ENCODE measurements at places on chromosomes 1 and 21. TPM values are rescaled to one million over a fixed set of nuclear protein-coding genes. Genes with fewer than 3 reads are reported as not detected.

The TAS1R1 gene
- not detected for total RNA-seq

The FCAMR gene
- total RNA-seq = not detected

The GREM2 gene
- total RNA-seq = not detected

The CXADR gene
- total RNA-seq = 28.8 TPM

The MCOLN2 gene
- 0.90 TPM for total RNA-seq

The LCE1A gene
- total RNA-seq = not detected

The LORICRIN gene
- total RNA-seq = not detected

The SLC9C2 gene
- total RNA-seq = not detected

The ZSCAN20 gene
- 4.7 TPM for total RNA-seq

The TMEM39B gene
- total RNA-seq = 5.0 TPM

The DAB1 gene
- 0.19 TPM for total RNA-seq

The GPR161 gene
- 3.2 TPM for total RNA-seq

The CA6 gene
- not detected for total RNA-seq

The LMNA gene
- 273 TPM for total RNA-seq

The TRAF5 gene
- 2.1 TPM for total RNA-seq

The OLIG2 gene
- not detected for total RNA-seq

The KRTAP11-1 gene
- not detected for total RNA-seq

The BGLAP gene
- total RNA-seq = not detected

The BCL2L15 gene
- not detected for total RNA-seq

The AGT gene
- 152 TPM for total RNA-seq

The RGSL1 gene
- not detected for total RNA-seq

The ALX3 gene
- total RNA-seq = not detected

The SYCP1 gene
- not detected for total RNA-seq

The F5 gene
- 4.9 TPM for total RNA-seq

The ZNF683 gene
- not detected for total RNA-seq

The RNU5D-1 gene
- not detected for total RNA-seq

The COG2 gene
- total RNA-seq = 34.7 TPM

The UQCRHL gene
- 5.5 TPM for total RNA-seq

The LINGO4 gene
- total RNA-seq = 0.20 TPM

The C1QC gene
- 126 TPM for total RNA-seq

The C1orf87 gene
- total RNA-seq = not detected

The TPTE gene
- total RNA-seq = not detected

The AGPAT3 gene
- 41.3 TPM for total RNA-seq

The TTC13 gene
- 3.9 TPM for total RNA-seq

The KIF14 gene
- 0.41 TPM for total RNA-seq

Data from right atrium auricular region (tissue), 2 donors.